ENCODE measurements at places on chromosomes 12 and 14.
A peak's percentile ranks its signal among the peaks of the same experiment; 100 is the strongest.

GRCh38 chr12:58844161-58844560, 76.1 kb downstream of the LRIG3 start:
- no peak for DNase-seq

DNA sequence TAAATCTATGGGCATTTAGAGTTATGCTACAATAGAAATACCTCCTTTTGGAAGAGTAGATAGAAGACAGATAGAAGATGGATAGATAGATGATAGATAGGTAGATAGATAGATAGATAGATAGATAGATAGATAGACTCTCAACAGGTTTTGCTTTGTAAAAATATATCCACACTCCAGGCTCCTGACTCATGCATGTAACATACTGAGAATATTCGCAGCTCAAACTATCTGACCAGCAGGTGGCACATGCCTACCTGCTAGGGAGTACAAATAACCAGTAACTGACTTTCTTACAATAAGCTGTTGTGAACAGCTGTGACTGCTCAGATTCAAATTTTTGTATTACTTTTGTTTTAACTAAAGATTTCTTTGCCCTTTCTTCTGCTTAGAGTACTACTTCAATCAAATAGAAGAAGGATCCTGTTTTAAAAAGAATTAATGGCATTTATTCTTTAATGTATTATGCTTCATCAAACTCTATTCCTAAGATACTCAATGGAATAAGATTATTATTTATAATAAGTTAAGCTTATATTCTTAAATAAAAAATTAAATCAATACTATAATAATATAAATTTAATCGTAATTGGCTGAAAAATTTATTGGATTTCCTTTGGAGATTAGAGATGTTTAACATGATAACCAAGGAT, 15.8 kb upstream of the CPNE8 start:
- peak; percentile 48 for DNase-seq

GRCh38 chr14:95460647-95461478, 55.6 kb downstream of the SYNE3 start:
- peak; percentile 40 for DNase-seq

GRCh38 chr12:51980809-51981127, 26.0 kb upstream of the TAMALIN start:
- no peak for DNase-seq

- no peak for DNase-seq
These were observed 5.2 kb upstream of the MAP3K9 start for GRCh38 chr14:70814466-70814865.

DNA sequence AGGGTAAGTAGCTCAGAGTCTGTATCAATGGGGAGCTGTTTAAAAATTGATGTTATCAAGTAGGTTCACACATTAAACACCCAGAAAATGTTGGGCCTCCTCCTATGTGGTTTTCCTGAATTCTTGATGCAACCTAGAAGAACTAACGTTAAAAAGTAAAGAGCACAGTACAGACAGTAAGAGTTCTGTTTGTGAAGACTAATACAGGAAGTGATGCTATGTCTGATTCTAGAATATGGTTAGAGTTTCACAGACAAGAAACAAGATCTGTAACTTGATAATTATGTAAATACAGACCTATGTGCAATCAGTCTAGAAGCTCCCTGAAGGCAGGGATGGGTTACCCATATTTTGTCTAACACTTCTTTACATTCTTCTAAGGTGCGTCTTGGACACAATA, 214.9 kb upstream of the BTG1 start:
- DNase-seq, result no peak

DNA sequence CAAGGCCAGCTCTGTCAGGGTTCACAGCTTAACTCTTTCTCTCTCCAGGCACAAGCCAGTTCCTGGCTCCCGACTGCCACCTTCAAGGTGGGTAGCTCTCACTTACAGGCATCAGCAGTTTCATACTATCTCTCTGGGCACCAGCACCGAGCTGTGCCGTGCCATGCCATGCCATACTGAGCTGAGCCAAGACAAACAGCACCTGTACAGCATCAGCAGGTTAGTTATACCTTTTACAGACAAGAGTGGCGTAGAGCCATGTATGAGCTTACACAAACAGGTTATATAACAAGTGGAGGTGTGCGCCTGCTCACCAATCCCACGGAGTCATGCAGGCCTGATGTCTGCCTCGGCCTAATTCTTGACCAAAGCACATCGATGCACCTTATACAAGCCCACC, 1098.7 kb downstream of the AACS start:
- no peak for DNase-seq

DNA sequence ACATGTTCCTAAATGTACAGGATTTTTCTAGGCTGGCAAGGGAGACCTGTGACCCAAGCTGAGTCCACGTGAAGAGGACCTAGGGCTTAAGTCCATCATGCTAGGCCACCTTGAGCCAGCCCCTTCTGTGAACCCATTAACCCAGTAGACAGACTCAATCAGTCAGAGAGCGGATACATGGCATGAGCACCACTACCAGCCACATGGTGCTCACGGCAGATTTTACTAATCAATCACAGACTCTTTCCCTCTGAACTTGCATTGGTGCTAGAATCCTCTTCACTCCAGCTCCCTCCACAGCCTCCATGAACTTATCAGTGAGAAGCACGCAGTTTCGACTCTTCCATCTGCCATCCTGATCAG, 9.0 kb downstream of the PHETA1 start:
- no peak for DNase-seq

GRCh38 chr12:21526053-21526452, at the start of gene SPX:
Gene SPX (plus strand): TSS chr12:21526296. CDS start chr12:21526473, 177 bp downstream.
- no peak for DNase-seq

GRCh38 chr12:57461276-57461916, 1.8 kb downstream of the GLI1 start:
- DNase-seq, result peak; percentile 34

- no peak for DNase-seq
These were observed 80.3 kb upstream of the TMEM132D start for GRCh38 chr12:129984106-129984505.

DNA sequence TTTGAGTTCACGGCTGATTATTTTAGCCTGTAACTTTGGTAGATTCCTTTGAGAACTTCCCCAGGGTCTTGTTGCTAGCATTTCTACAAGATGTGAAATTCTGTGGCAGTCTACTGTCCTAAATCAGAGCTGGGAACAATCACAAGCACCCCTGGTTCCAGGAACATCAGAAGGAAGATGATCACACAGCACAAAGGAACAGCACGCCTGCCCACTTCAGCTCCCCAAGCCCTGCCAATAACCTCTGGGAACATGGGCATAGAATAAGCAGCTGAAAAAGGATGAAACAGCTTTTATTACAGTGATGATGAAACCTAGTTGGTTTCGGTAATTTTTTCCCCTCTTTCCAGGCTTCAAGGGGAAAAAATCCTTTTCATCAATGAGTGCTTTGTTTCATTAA, 12.3 kb downstream of the GPR19 start:
- DNase-seq, result no peak

GRCh38 chr14:77657280-77657679, 40.8 kb upstream of the SPTLC2 start:
- no peak for DNase-seq

- DNase-seq, result no peak
These were observed 64.1 kb downstream of the APPL2 start for GRCh38 chr12:105171691-105172436.

DNA sequence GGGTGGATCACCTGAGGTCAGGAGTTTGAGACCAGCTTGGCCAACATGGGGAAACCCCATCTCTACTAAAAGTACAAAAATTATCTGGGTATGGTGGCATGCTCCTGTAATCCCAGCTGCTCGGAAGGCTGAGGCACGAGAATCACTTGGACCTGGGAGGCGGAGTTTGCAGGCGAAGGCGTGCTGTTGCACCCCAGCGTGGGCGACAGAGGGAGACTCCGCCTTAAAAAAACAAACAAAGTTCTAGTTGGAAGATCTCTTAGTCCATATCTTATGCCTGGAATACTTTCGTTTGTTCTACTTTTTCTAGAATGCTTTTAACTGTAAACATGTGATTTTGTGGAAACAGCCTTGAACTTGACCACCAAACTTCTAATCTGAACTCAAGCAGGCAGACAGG, 38.7 kb downstream of the PPHLN1 start:
- no peak for DNase-seq

DNA sequence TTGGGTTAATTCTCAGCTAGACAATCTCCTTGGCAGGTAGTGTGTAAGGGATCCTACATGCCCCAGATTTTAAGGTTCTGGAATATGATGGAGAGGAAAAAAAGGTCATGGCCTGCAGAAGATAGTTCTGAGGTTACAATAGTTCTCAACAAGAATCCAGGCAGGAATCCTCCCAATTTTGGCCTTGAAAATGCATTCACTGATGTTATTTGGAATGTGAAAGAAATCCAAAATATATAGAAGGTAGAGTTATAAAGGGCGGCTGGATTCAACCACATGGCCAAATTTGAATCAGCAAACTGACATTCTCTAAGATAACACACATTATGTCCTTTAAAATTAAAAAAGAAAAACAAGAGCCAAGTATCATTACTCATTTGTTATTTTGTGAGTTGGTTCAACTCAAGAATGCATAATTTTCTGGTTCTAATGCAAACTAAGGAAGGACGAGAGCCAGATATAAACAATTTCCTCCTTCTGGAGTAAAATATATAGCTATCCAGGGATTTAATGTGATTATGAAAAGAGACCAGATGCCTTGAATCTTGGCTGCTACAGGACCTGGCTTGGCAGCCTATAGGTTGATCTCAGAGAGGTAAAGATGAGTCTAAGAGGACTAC, 177.0 kb upstream of the G2E3 start:
- no peak for DNase-seq

- DNase-seq, result no peak
These were observed 1.8 kb downstream of the APPL2 start for GRCh38 chr12:105234197-105234596.

DNA sequence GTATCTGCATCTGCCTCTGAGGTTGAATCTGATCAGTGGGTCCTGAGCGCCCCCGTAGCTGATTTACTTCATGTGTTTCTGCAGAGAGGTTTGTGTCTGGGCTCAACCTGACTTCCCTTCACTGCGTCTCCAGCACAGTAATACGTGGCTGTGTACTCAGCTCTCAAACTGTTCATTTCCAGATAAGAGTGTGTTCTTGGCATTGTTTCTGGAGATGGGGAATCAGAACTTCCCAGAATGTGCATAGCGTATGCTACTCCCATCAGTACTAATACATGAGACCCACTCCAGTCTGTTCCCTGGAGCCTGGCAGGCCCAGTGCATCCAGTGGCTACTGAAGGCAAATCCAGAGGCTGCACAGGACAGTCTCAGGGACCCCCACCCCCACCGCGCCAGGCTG, 1297.2 kb downstream of the TMEM121 start:
- DNase-seq, result no peak

DNA sequence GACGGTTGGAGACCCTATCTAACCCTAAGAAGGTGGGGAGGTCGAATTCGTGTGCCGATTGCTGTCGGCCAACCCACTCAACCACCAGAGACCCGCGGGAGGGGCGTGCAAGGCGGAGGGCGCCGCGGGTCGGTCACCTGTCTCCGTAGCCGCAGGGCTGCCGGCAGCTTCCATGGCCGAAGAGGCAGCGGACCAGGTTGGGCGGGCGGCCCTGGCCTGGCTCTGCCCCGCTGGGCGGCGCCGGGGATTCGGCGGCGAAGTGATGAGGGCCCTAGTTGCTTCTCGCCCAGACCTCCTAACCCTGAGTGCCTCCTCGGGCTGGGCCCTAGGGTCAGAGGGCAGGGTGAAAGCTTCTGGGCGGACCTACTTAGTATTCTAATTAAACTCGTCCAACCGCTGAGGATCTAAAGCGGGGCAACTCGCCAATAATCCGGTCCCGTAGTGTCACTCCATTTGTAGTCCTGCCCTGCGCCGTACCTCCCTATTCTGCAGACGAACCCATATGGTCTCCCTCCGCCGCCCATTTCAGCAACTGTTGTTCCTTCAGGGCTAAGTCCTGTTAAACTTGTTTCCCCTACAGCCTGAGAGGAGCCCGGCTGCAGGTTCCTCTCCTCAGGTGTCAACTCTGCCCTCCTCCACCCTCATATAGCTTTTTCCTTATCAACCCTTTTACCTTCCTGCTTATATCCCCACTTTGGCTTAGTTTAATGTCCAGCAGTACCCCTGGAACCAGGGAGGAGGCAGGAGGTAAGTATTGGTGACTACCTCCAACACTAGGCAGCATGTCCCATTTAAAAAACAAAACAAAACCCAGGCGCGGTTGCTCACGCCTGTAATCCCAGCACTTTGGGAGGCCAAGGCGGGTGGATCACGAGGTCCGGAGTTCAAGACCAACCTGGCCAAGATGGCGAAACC, at the start of gene PYM1:
PYM1 (minus strand) TSS at position 307 of the 915 bp plus-strand sequence; CDS start at position 174, 133 bp downstream.
- peak; percentile 74 for DNase-seq

GRCh38 chr12:98127336-98127679, 388.1 kb upstream of the TMPO start:
- no peak for DNase-seq

GRCh38 chr14:73245480-73246325, 8.4 kb downstream of the PAPLN start:
- no peak for DNase-seq

DNA sequence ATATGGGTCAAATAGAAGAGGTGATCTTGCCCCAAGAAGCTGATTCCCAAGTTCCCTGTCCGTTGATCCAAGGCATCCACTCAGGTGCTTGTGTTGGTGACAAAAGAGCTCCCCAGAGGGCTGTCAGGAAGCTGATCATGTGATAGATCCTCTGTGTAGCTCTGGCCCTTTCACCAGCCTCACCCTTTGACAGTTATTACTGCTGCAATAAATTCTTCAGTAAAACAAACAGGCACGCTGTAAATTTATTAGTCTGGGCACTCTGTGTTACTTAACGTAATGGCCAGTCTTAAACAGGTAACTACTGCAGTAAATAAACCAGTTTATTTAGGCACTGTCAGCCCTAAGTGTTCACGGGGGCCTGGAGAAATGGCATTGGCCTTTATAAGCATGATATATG, 473.9 kb downstream of the BCL11B start:
- no peak for DNase-seq

DNA sequence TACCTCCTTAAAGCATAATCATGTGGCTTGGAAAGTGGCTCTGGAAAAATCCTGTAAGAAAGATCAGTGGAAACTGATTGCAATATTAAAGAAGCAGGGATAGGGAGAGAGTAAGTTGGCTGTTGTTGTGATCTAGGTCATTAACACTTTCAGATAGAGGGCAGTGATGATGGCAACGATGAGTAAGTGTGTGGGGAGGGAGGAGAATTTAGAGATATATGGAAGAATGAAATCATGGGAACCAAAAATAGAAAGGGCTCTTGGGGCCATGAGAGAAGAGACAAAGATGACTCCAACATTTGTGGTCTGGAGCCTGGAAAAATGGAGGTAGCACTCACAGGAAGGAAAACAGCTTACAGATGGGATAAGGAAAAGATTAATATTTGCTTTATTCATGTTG, 23.3 kb downstream of the SNRPF start:
- DNase-seq, result no peak

DNA sequence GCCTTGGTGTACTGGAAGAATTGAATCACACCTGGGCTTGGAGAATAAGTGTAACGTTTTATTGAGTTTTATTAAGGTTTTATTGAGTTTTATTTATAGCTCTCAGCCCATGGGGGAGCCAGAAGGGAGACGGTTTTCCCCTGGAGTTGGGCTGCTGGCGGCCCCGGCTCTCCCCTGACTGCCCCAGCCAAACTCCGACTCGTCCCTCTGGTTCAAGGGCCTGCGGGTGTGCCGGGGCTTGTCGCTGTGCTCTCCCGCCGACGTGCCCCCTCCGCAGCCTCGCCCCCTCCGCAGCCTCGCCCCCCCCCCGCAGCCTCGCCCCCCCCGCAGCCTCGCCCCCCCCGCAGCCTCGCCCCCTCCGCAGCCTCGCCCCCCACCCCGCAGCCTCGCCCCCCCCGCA, 326.1 kb upstream of the RTL1 start:
- DNase-seq, result no peak
